ENCODE measurements at places on chromosomes 3 and 15.

DNA sequence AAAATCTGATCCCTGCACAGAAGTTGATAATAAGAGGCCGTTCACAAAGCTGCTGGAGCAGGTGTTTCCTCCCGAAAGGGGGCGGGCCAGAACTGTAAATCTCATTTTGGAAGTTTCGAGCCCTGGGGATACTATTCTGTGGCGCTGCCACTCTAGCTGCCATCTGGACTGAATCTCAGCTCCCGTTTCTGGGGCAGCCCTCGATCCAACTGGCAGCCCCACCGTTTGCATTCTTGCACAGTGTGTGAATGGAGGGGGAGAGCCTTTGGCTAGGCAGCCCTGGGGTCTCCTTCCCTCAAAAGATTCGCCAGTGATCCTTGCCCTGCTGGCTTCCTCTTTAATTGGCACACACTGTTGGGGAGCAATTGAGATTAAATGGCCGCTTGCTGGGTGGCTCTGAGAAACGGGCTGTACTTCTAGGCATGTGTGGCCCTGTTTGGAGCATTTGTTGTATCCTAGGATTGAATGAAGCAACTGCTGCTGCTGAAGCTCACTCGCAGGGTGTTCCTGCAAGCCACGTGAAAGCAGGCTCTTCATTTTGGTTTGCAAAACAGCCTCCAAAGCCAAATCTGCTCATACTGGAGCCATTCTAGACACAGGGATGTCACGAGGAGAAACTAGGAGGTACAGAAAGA, 57.2 kb upstream of the TOPAZ1 start:
- peak; percentile 66 for DNase-seq

GRCh38 chr3:52237657-52238172, 1.2 kb downstream of the TWF2 start:
- peak; percentile 72 for DNase-seq

DNA sequence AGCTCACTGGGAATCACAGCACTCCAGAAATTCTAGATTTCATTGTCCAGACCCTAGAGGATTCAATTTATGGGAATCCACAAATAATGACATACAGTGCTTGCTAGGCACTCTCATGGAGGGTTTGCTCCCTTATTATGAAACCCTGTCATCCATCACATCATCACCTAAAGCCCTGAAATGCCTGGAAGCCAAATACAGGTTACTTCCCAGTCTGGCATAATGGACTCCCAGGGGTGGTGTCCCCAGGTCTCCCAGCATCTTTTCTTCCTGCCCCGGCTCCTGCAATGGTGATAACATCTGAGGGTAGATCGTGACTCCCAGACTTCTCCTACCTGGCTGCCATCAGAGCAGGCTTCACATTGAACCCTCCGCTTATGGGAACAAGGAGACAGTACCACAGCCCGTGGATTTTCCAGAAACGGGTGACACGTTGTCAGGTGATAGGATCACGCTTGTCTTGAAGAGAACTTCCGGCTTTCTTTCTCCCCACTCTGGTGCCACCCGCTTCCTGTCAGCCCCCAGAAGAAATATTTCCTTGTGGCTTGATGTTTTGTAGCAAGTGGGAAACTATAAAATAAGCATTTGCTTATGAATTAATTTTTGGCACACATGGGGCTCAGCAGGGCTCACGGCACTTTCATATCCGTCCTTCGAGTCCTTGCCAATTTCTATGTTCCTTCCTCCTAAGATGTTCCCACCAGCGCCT, 238.7 kb upstream of the BHLHE40 start:
- DNase-seq = no peak

DNA sequence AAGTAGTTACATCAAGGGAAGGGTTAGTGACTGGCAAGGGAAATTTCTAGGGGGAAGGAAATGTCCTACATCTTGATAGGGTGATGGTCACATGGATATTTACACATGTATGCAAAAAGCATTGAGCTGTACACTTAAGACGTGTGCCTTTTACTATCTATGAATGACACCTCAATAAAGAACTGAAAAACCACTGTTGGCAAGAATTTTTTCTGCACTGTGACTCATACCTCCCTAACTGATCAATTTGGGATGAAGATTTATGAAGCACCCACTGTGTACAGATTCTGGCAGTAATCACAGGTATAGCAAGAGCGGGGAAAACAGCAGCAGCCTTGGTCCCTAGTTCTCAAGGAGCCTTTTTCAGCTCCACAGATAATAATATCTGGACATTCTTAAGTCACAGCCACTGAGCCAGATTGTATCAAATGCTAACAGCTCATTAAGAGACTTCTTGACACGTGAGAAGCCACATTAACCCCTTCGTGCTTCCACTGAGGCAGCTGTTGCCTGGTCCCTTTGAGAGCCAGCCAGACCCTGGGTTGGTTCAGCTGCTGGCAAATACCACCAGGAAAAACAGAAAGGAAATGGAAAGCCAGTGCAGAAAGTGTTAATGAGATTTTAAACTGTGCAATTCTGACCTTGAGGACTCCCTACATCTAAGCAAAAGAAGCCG, 32.0 kb upstream of the GALNT15 start:
- DNase-seq = no peak

Data from midbrain (tissue), 1 donor.